ENCODE measurements at places on chromosomes 2 and 18. TPM values are rescaled to one million over a fixed set of nuclear protein-coding genes. Genes with fewer than 3 reads are reported as not detected.

GRCh38 chr2:89848763-89849368 is 1157.4 kb downstream of the RPIA start:
- DNase-seq, result no peak

DNA sequence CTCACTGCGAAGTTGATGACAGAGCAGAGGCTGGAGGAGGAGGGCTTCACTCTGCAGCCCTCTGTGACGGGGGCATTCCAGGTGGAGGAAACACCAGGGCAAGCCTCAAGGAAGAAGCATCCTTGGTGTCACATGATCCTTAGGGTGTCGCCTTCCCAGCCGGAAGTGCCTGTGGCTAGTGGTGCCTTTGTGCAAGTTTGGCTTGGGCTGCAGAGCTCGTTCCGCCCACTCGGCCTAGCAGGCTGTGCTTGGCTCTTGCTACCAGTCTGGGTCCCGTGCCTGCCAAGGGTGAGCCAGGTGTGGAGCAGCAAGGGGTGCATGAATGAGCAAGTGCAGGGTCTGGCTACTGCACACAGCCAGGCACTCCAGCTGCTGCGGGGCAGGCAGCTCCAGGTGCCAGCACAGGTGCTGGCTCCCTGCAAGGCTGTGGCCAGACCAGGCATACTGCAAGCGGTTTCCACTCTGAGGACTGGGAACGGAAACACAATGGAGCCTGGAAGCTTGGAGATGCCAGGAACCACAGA is 325.3 kb upstream of the SMIM21 start:
- no peak for DNase-seq

DNA sequence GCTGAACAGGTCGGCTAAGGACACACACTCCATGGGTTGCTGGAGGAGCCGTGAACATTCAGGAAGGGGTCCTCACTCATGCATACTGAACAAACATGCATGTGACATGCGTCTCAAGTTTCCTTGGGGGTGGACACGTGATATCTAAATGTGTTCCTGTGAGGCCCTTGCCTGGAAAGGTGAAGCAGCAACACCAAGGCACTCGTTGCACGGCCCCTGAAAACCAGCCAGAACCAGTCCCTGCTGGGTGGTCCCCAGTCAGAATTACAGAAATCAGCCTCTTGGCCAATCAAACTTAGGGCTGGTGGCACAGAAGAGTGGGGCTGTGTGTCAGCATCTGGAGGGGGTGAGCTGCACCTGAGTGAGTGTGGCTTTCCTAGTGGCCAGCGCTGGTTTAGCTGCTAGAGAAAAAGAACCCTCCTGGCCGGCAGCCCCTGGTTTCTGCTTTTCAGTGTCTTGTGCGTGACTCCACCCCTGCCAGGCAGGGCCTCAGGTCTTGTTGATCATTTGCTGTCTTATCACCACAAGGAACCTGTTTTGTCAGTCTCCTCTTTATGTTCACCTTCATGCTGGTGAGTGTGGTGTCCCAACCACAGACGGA is 3.2 kb upstream of the AQP12B start:
- DNase-seq, result no peak

The ASPRV1 gene
- total RNA-seq, result 0.15 TPM

GRCh38 chr2:44063033-44063432 is 67.2 kb upstream of the LRPPRC start:
- no peak for DNase-seq

The LIPG gene
- total RNA-seq, result 66.5 TPM

DNA sequence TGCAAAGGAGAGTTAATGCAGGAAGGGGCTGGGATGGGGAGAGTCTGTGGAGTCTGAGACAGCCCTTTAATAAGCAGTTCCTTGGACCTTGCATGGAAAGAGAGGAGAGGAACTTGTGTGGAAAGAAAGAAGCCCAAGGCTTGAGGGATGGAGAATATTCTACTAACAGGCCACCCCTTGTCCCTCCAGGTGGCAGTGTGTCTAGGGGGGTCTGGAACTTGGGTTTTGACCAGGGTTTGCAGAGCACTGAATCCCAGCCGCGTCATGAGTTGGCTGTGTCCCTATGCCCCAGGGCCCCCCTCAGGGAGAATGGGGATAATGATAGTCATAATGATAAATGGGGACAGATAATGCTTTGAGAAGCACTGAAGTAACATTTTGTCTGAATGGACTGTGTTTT is 15.0 kb downstream of the TCF7L1 start:
- no peak for DNase-seq

Measured in M059J (cell line).